Activated naive CD4-positive, alpha-beta T cell treated with anti-CD3 and anti-CD28 coated beads, Interleukin-2, amount 50 U/mL, for 16 hours (primary cell): ENCODE measurements at places on chromosomes 1 and 21.

- DNase-seq = no peak
Measured at GRCh38 chr1:33142483-33143064, 39.3 kb downstream of the TRIM62 start.

- DNase-seq = peak; percentile 12
Measured at GRCh38 chr1:208652296-208653160, 408.3 kb upstream of the PLXNA2 start.

- no peak for DNase-seq
Measured at GRCh38 chr1:43237121-43237520, 32.7 kb upstream of the TMEM125 start.

GRCh38 chr21:46326110-46326703, 2.3 kb downstream of the PCNT start:
- DNase-seq = no peak

GRCh38 chr1:33374336-33375105, 53.6 kb upstream of the A3GALT2 start:
- DNase-seq = no peak

GRCh38 chr1:78690516-78690915, 40.9 kb downstream of the IFI44 start:
- no peak for DNase-seq

DNA sequence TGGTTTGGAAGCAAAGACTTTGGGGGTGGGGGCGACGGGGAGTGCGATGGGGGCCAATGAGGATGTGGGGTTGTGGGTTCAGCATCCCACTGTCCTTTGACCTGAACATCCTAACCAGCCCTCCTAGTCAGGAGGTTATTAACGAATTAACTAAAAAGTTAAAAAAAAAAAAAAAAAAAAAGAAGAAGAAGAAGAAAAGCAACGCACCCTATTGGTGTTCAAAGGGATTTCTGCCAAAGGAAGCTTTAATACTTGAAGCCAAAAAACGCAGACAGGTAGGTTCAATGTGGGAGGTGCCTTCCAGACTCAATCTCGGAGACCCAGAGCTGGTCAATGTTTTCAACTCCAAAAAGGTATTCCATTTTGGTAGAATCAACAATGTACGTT, 2.2 kb downstream of the CLIC6 start:
- no peak for DNase-seq

GRCh38 chr1:11645670-11646265, 8.5 kb downstream of the FBXO2 start:
- DNase-seq = peak; percentile 84
